Lower lobe of right lung (tissue), 2 donors: ENCODE measurements at places on chromosomes 3 and 15.

GRCh38 chr3:72791161-72791560, 57.1 kb downstream of the SHQ1 start:
- DNase-seq = no peak

DNA sequence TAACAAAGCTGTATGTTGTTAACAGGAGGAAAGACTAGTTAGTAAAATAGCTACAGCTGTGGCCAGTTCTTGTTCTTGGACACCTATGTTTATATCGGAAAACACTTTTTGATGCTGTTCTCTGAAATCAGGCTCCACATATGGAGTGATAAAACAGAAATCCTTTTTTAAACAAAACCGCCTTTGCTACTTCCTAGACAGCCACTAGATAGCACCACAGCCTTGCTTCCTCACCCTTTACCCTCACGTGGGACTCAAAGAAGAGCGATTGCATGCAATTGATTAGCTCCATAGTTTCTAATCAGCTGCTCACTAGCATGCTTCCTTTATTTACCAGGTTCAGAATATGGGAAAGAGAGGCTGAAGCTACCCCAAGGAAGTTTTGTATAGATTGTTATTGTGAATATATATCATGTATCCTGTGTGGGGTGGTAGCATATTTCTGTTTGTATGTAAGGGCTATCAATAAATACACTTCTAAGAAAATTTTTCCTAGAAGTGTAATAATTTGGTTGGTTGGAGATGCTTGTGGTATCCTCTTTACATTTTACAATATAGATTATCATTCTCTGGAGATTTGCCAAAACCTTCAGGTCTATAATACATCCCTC, 4.3 kb upstream of the MTFMT start:
- no peak for DNase-seq

- DNase-seq = no peak
Observed at GRCh38 chr3:88879905-88880304, 227.5 kb upstream of the EPHA3 start.

DNA sequence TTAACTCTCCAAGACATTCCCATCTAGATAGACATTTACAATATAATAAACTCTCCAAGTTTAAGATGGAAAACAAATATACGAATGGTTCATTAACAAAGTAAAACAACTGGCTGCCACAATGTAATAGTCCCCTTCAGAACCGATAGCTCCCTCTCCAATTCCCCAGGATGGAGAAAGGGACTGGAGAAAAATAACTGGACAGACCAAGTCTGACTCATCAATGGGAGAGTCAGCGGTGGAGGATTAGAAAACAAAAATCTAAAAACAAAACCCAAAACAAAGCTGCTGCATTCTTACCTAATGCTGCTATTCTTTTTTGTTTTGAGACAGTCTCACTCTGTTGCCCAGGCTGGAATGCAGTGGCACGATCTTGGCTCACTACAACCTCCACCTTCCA, 468.1 kb downstream of the SHQ1 start:
- DNase-seq = no peak

DNA sequence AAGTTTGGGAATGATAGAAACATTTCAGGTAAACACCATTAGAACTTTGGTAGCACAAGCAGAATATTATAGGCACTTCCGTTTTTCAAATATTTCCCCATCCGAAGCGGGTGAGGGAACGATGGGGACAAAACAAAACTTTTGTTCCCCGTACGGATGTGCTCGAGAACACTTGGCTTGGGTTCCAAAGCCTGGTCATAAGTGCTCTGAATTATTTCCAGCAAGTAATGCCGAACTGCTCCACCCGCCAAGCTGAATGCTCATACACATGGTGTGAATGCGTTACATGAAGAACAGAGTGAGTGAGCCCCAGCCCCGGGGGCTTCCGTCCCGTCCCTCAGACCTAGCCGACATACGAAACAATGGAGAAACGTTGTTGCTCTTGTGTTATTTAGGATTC, 438.2 kb upstream of the ARRDC4 start:
- DNase-seq = no peak

DNA sequence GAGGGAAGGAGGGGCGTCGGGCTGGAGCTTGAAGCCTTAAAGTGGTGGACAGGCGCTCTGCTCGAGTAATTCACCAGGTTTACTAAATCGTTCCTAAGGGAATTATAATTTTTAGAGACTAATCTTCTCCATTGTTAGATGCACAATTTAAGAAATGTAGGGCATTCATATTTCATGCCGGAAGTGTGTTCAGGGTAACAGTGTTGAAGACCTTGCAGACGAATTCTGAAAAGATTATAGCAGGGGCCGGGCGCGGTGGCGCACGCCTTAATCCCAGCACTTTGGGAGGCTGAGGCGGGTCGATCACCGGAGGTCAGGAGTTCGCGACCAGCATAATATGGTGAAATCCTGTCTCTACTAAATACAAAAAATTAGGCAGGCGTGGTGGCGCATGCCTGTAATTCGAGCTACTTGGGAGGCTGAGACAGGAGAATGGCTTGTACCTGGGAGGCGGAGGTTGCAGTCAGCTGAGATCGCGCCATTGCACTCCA, 365 bp upstream of the GTF2A2 start:
- DNase-seq = peak; percentile 53

DNA sequence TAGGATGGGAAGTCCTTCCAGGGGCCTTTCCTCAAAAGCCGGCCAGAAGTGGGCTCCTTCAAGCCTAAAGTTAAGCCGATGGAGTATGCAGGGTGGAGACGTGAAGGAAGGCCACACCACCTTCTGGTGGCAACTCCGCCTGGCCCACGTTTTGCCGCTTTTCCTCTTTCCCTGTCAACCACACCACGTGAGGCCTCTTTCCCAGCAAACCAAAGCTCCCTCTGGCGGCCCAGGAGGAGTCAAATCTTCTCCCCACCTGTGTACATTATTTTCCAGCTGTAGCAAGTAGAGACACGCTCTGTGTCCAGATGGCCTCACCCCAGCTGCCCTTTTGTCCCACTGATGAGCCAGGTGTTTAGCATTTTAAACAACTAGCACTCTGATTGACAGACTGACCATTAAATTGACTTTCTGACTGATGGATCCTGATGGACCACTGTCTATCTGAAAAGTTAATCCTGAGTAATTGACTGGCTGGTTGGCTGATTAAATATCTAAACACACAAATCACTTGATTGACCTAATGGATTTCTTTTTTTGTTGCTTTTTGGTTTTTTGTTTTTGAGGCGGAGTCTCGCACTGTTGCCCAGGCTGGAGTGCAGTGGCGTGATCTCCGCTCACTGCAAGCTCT, 59.6 kb upstream of the ZBTB38 start:
- DNase-seq = peak; percentile 69

- no peak for DNase-seq
Observed at GRCh38 chr3:187957582-187957981, 196.4 kb upstream of the LPP start.

- no peak for DNase-seq
Observed at GRCh38 chr3:64911138-64911537, 223.3 kb upstream of the ADAMTS9 start.

DNA sequence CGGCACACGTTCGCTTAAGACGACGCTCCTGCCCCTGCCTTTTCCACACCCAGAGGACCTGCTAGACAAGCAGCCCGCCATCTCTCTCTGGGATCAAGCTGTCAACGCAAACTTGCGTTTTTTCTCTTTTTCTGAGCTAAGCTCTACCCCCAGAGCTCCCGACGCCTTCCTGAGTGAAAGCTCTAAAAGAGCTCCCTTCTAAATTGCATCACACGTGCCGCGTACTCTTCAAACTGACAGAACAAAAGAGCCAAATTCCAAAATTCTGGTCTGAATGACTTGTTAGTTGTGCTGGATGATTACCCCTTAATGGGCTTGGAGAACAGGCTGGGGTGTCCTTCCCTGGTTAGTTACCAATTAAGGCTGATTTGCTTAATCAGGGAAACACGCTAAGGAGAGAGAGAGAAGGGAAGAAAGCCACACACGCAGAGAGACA, 81.2 kb downstream of the MDFIC2 start:
- DNase-seq = no peak

DNA sequence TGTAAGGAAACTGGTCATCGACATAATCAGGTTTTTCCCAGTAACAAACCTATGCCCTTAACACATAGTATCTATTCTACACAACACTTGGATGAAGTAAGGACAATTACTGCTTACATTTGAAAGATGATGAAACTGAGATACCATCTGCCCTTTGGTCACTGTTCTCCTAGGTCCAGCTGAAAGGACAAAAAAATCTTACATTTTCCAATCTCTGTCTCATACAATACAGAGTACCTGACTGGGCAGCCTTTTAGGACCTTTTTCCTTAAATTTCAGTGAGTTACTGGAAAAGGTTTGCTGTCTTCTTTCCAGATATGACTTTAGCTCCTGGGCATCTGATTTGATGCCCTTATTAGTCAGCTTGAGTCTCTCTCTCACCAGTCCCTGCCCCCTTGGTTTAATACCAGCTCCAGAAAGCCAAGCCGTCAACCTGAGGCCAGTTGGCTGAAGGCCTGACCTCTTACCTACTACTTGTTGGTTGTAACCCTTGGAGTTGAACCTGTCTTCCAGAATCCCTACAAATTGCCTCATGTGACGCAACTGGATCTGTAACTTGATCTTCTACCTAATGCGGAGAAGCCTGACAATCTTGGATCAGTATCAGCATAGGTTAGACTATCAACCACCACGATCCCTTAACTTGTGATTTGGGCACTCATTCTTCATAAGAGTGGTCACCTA, 355.3 kb upstream of the ZNF385D start:
- DNase-seq = no peak

- peak; percentile 67 for DNase-seq
Observed at GRCh38 chr15:42155546-42156242, 742 bp downstream of the PLA2G4F start.
